ENCODE measurements at places on chromosomes 6 and 20.

DNA sequence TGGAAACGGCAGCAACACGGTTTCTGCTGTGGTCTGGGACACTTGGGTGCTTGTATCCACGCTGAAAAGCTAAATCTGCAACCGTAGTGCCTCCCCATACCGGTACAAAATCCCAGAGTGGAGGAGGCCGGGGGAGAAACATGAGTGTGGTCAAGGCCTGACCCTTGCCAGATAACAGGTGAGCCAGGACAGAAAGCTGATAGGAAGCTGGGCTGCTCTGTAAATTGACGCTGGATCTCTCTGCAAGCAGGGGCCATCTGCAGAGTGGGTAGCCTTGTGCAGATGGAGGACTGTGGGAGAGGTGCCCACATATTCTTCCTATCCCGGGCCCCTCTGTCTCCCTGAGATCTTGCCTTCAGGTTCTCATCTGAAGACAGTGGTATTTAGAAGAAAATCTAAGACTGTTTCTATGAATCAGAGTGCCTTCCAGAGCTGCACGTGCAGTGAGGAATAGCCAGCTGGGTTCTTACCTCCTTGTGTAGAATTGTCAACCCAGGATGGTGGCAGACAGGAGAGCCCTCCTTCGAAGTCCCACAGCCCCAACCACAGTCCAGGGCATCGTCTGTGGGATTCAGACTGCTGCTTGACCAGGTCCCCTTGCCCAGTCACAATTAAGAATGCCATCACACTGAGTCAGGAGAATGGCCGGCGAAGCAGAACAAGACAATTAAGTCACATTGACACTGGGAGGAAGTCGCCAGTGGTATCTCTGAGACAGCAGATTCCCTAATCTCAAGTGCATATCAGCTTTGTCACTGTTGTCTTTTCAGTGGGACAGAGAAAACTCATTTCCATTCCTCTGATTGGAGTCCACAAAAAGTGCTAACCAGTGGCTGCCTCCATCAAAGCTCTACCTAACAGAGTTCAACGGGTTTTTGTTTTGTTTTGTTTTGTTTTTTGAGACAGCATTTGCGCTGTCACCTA, 100.0 kb upstream of the RIPOR2 start:
- no peak for DNase-seq

GRCh38 chr6:134315974-134316441, 1.9 kb downstream of the SGK1 start:
- no peak for DNase-seq

- no peak for DNase-seq
These were observed 618.6 kb downstream of the CBLN4 start for GRCh38 chr20:55386686-55387085.

DNA sequence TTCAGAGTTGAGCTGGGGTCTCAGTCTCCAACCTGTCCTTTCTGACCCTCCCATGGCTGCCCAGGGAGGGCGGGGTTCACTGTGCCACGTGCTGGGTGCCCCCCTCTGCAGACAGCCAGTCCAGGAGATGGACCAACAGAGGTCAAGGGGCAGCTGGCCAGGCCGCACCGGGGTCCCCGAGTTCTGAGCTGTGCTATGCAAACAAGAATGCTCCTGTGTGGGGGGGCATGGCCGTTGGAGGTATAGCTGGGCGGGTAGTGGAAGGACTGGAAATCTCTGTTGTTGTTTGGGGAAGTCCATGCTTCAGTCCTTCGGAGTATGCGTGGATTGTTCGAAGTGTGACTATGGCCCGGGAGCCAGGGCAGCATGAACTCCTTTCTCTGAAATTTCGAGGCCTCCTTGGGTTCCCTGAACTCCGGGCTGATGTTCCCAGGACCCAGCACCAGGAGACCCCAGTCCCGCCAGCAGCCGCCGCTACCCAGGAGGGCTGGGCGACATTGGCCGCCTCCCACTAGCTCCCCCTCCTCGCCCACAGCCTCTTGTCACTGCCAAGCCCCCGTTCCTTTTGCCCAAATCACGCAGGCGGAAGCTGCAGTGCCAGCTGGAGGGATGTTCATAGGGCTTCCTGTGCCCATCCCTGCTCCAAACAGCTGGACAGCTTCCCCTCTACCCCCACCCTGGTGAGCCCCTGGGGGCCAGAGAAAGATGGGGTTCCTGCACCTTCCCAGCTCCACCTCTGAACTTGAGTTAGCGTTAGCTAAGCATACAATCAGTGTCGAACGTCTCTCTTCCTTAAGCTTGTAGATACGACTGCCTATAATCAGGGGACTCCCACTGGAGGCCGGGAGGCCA, 126.6 kb downstream of the TAF4 start:
- DNase-seq = no peak

GRCh38 chr6:111367393-111368088, 115.5 kb downstream of the REV3L start:
- no peak for DNase-seq

DNA sequence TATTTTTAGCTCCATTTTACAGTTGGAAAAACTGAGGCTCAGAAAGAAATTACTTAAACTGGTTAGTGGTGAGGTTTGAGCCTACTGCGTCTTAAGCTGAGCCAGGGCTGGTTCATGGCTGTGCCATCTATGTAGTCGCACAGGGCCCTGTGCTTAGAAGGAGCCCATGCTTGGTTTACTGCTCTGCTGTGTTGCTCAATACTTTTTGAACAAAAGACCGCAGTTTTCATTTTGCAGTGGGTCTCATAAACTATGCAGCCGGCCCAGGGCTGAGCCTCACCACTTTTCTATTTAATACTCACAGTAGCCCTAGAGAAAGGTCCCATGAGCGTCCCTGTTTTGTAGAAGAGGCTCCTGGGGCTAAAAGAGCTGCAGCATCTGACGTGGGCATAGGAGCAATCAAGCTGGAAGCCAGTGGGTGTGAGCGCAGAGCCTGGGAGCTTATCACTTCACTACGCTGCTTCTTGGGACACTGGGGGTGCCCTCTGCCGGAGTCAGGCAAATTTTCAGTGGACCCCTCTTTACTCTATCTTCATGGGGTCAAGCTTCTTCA, 501 bp downstream of the SIRPB2 start:
- peak; percentile 20 for DNase-seq

DNA sequence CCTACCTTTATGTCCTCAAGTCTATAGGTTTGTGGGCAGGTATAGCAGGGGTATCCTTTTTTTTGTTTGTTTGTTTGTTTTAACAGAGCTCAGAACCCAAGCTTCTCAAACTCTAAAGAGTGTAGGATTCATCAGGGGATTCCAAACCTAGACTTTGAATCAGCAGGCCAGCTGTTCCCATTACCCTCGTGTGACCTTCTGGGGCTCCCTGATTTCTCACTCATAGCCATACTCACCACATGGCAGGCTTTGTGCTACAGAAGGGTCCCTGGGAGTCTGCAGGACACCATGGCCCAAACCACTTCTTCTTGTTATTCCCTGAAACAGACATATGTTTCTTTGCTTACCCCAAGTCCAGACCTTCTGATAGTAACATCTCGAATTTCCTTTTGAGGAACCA, 350.8 kb upstream of the TSHZ2 start:
- no peak for DNase-seq

- no peak for DNase-seq
These were observed 239.2 kb downstream of the SYNDIG1 start for GRCh38 chr20:24708411-24709295.

GRCh38 chr6:3893917-3894316, 44.7 kb downstream of the FAM50B start:
- no peak for DNase-seq

GRCh38 chr6:36127462-36128016, 2.8 kb upstream of the MAPK13 start:
- no peak for DNase-seq

- DNase-seq = no peak
These were observed 57.2 kb downstream of the ZNF292 start for GRCh38 chr6:87212596-87212995.

GRCh38 chr6:50527985-50528384, 185.3 kb upstream of the TFAP2D start:
- DNase-seq = no peak

DNA sequence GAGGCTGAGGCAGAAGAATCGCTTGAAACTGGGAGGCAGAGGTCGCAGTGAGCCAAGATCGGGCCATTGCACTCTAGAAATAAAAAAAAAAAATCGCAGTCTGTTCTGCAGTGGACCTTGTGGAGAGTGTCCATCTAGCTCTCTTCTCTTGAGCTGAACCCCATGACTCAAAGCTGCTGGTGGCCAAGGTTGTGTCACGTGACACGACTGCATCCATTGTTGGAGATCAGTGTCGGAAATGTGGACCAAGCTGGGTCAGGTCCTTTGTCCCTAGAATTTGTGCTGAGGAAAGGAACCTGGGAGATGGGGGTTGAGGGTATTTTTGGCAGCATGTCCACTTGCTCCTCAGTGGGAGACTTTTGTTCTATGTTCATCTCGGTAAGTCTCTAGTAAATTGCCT, 564.8 kb upstream of the CDH4 start:
- DNase-seq = no peak

- DNase-seq = no peak
These were observed 15.8 kb upstream of the CYP24A1 start for GRCh38 chr20:54189630-54190029.

- no peak for DNase-seq
These were observed 55.3 kb downstream of the SSR1 start for GRCh38 chr6:7257521-7258230.

GRCh38 chr6:82840571-82840970, 225.1 kb downstream of the UBE3D start:
- DNase-seq = no peak

- peak; percentile 16 for DNase-seq
These were observed 14.5 kb downstream of the BCL2L1 start for GRCh38 chr20:31707994-31708735.

GRCh38 chr6:150286460-150286859, 82.4 kb upstream of the IYD start:
- no peak for DNase-seq

DNA sequence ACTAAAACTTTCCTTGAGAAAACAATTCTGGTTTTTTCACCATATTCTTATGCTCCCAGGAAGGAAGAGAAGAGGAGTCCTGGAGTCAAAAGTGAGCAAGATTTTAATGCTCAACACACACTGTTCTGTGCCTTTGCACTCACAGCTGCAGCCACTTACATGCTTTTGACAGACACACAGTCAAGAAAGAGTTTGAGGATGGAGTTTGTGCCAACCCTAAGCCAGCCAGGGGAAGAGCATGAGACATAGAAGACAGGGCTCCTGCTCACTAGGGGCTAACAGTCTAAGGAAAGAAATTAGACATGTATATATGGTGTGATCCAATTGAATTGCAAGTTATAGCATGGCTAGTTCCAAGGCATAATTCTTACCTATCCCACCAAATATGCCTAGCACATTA, 37.1 kb upstream of the IL17A start:
- DNase-seq = no peak

GRCh38 chr6:37530297-37530696, 30.6 kb upstream of the CCDC167 start:
- no peak for DNase-seq

DNA sequence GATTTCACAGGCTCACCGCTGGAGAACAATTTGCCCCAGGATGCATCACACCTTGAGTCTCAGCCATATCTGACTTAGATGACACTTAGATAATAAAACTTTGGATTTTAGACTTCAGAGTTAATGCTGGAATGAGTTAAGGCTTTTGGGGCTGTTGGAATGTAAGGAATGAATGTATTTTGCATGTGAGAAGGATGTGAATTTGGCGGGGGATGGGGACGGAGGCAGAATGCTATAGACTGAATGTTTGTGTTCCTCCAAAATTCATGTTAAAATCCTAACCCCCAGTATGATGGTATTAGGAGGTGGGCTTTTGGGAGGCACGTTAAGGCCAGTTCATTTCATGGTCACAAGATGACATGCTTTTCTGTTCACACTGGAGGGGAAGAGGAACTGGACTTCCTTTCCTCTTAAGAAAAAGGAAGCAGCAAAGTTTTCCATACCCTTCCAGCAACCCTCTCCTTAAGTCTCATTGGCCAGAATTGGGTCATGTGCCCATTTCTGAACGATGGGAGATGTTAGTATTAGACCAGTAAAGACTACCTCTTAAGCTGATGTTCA, 5.8 kb upstream of the SRXN1 start:
- DNase-seq = no peak

GRCh38 chr20:64037498-64038213, 1.7 kb downstream of the C20orf204 start:
- DNase-seq = no peak

GRCh38 chr20:39627765-39628164, 665.6 kb downstream of the DHX35 start:
- DNase-seq = no peak

DNA sequence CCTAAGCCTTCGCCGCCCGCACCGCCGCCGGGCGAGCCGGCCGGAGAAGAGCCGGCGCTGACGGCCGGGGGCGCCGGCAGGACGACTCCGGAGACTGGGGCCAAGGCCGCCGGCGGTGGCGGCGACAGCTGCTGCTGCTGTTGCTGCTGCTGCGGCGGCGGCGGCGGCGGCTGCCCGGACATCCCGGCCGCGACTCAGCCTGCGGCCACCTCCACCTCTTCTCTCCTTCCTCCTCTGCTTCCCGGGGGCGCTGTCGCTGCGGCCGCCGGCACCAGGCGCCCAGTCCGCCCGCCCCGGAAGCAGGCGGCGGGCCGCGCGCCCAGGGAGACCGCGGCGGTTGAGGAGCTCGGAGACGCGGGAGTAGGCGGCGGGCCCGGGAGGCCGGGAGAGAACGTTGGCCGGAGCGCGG, 307 bp downstream of the RANBP9 start:
- peak; percentile 80 for DNase-seq

DNA sequence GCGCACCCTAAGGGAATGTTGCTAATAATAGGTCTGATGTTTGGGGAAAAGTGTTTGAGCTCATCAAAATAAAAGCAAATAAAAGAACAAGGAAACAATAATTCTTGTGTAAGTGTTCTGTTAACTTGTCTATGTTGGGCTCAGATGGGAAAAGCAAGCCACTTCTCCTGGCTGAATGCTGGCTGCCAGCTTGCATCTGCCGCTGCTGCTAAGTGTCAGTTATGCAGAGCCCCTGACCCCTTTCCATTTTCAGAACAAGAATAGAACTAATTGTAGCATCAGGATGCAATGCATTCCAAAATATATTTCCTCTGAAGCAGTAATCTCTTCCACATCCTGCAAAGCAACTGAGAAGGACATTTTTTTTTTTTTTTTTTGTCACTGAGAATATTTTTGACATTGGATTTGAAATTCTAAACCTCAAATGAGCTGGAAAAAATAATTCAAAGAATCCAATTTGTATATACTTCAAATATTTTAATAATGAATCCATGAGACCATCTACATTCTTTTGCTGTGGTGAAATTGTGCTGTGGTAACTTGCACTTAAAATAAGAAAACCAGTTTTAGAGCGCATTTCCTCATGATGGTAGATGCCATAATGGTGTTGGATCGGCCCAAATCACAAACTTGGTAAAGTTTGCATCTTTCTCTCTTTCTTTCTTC, 43.9 kb upstream of the DEK start:
- DNase-seq = no peak

DNA sequence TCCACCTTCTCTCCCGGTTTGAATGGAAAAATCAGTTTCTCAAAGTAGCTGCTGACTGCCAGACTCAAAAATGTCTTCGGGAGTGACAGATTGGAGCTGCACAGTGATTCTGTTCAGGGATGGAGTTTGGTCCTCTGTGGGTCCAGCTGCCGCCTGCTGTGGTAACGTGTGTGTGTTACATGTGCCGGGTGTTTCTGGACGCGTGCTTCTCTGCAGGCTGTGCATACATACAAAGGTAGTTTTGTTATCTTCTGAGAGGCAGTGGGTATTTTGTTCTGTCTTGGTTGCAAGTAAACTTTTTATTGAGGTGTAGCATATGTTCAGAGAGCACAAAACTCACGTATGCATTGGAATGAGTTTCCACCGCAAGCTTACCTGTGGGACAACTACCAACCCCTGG, 41.3 kb upstream of the NAA20 start:
- no peak for DNase-seq

- no peak for DNase-seq
These were observed 10.2 kb upstream of the DEFB125 start for GRCh38 chr20:77231-77630.

Measured in Kasumi-1 (cell line).